ENCODE measurements at places on chromosomes 5 and 9. TPM values are rescaled to one million over a fixed set of nuclear protein-coding genes. Genes with fewer than 3 reads are reported as not detected.

DNA sequence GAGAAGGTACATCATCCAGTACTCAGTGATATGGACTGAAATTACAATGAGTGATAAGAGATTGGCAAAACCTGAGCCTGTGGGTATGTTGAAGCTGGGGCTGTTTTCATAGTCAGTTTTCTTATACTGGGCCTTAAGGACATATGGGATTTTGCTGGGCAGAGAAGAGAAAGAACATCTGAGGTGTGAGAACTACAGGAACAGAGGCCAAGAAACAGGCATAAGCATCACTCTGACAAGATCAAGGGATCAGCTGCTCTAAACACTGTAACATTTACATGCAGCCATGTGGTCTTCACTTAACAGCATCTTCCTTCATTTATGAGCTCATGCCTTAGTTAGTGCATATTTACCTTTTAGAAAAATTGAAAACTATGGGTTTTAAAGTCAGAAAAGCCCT, 220.0 kb downstream of the TRIM36 start:
- no peak for DNase-seq

DNA sequence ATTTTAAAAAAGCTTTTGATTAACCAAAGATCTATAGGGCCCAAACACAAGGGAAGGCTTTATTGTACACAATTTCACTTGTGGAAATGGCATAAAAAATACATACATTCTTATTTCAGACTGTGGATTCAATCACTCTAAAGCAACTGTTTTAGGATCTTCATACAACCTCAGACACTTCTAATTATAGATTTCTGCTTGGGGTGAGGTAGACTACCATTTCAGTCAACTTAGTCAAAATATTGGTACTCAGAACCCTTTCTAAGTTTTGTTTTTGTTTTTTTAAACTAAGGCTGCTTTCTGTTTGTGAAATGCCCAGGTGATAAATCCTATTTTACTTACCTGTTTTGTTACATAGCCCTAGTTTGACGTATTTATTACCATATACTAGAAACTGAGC, 284.5 kb upstream of the RASA1 start:
- no peak for DNase-seq

The CER1 gene
- not detected for polyA plus RNA-seq

The LOX gene
- 2.5 TPM for polyA plus RNA-seq

The MSH3 gene
- polyA plus RNA-seq = 3.1 TPM

The ENTPD8 gene
- not detected for polyA plus RNA-seq

The ARL14EPL gene
- polyA plus RNA-seq = not detected

All from adrenal gland (tissue), 19 donors.